ENCODE measurements at places on chromosomes 7 and 10. TPM values are rescaled to one million over a fixed set of nuclear protein-coding genes. Genes with fewer than 3 reads are reported as not detected.

Gene NPSR1
- not detected for total RNA-seq

Gene LRRN3
- total RNA-seq = 0.87 TPM

Gene GDF2
- not detected for total RNA-seq

Gene C1QL3
- total RNA-seq = not detected

Gene TMEM184A
- total RNA-seq = not detected

Gene AKR1D1
- not detected for total RNA-seq

Gene GLRX3
- total RNA-seq = 89.7 TPM

Gene ANKRD61
- not detected for total RNA-seq

Gene ZNF777
- total RNA-seq = 8.1 TPM

Gene PLCE1
- total RNA-seq = 4.9 TPM

Gene SRRM3
- total RNA-seq = 7.9 TPM

Gene COL1A2
- 7,512 TPM for total RNA-seq

Gene INHBA
- 1.5 TPM for total RNA-seq

Gene WNT8B
- total RNA-seq = not detected

Gene TRPV5
- total RNA-seq = not detected

Gene LEP
- not detected for total RNA-seq

Gene DEPP1
- 150 TPM for total RNA-seq

Gene HEPACAM2
- total RNA-seq = not detected

Gene ZNF12
- total RNA-seq = 14.4 TPM

Gene CDK14
- total RNA-seq = 23.0 TPM

Gene ASL
- 43.5 TPM for total RNA-seq

Gene CADPS2
- 14.7 TPM for total RNA-seq

Gene ACTL6B
- not detected for total RNA-seq

Gene NOS3
- 3.1 TPM for total RNA-seq

Gene LIPF
- not detected for total RNA-seq

Gene CPN1
- total RNA-seq = not detected

Gene LIPJ
- total RNA-seq = not detected

Gene TDRD1
- total RNA-seq = 1.7 TPM

Gene ITIH2
- 0.12 TPM for total RNA-seq

Gene PTF1A
- total RNA-seq = not detected

Gene RADIL
- total RNA-seq = 0.19 TPM

Gene PHKG1
- total RNA-seq = 1.1 TPM

Gene ARL3
- 7.2 TPM for total RNA-seq

Gene SORCS1
- not detected for total RNA-seq

Gene TMEM270
- total RNA-seq = not detected

Gene RHOBTB1
- 8.9 TPM for total RNA-seq

Gene CUZD1
- 0.56 TPM for total RNA-seq

Gene FAM20C
- total RNA-seq = 142 TPM

Gene TEX36
- total RNA-seq = not detected

Gene CALU
- 337 TPM for total RNA-seq

Gene TMEM178B
- total RNA-seq = under 0.01 TPM

Gene ATP5F1C
- total RNA-seq = 176 TPM

Gene ZNF488
- total RNA-seq = not detected

Gene GFRA1
- 0.68 TPM for total RNA-seq

Gene FGL2
- 0.54 TPM for total RNA-seq

Gene CALML5
- not detected for total RNA-seq

Gene DDC
- not detected for total RNA-seq

Gene ZNF425
- 3.5 TPM for total RNA-seq

Gene LRCH4
- 44.0 TPM for total RNA-seq

Gene ANKRD2
- total RNA-seq = not detected

Gene IDI2
- not detected for total RNA-seq

Gene MCM10
- 0.31 TPM for total RNA-seq

Gene PGAM2
- total RNA-seq = not detected

Gene CFAP69
- total RNA-seq = 8.4 TPM

Gene CXCL12
- total RNA-seq = 440 TPM
